ENCODE measurements at places on chromosomes 7 and 10. TPM values are rescaled to one million over a fixed set of nuclear protein-coding genes. Genes with fewer than 3 reads are reported as not detected.

The LBX1 gene
- not detected for total RNA-seq

DNA sequence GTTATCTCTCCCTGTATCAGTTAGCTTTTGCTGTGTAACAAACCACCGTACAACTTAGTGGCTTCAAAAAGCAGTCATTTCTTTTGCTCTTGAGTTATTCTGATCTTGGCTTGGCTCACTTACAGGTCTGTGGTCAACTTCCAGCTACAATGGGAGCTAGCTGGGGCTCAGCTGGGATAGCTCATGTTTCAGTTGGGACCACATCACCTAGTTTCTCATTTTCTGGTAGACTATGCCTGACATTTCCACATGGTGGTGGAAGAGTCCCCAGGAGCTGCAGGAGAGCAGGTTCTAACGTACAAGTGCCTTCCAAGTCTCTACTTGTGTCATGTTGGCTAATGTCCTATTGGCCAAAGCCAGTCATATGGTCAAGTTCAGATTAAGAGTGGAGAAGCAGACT lies 25.8 kb upstream of the PIP4K2A start:
- DNase-seq = no peak

- DNase-seq = no peak
Observed at GRCh38 chr10:112397592-112397991, 23.7 kb downstream of the ACSL5 start.

GRCh38 chr10:45118929-45119328 lies 118.2 kb downstream of the ZNF22 start:
- DNase-seq = no peak

GRCh38 chr10:27439101-27439500 lies 65.0 kb upstream of the RAB18 start:
- DNase-seq = no peak

- DNase-seq = no peak
Observed at GRCh38 chr7:37970211-37970610, 49.8 kb downstream of the EPDR1 start.

GRCh38 chr7:28423918-28424514 lies 11.7 kb downstream of the CREB5 start:
- DNase-seq = no peak

The PPP1R3C gene
- 65.7 TPM for total RNA-seq

GRCh38 chr10:17756557-17757217 lies 4.7 kb downstream of the TMEM236 start:
- DNase-seq = peak; percentile 40

DNA sequence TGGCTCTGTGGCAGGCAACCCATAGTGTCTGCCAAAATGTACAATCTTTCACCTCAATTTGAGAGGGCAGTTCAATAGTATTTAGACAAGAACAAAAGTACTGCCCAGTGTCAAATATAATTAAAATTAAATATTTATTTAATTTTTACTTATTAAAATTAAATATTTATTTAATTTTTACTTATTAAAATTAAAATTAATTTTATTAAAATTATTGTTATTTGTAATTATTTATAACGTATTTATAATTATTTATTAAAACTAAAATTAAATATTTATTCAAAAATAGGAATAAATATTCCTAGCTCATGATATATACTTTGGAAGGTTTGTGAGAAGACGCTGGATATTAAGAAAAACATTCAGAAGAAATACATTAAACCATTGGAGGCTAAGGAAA lies 93.7 kb upstream of the CAV2 start:
- no peak for DNase-seq

The ANXA11 gene
- 88.1 TPM for total RNA-seq

The NRG3 gene
- total RNA-seq = 0.57 TPM

The ADRB1 gene
- total RNA-seq = 1.0 TPM

- no peak for DNase-seq
Observed at GRCh38 chr10:35487336-35488034, 117.7 kb upstream of the GJD4 start.

GRCh38 chr7:141649137-141649864 lies 52.7 kb downstream of the DENND11 start:
- no peak for DNase-seq

DNA sequence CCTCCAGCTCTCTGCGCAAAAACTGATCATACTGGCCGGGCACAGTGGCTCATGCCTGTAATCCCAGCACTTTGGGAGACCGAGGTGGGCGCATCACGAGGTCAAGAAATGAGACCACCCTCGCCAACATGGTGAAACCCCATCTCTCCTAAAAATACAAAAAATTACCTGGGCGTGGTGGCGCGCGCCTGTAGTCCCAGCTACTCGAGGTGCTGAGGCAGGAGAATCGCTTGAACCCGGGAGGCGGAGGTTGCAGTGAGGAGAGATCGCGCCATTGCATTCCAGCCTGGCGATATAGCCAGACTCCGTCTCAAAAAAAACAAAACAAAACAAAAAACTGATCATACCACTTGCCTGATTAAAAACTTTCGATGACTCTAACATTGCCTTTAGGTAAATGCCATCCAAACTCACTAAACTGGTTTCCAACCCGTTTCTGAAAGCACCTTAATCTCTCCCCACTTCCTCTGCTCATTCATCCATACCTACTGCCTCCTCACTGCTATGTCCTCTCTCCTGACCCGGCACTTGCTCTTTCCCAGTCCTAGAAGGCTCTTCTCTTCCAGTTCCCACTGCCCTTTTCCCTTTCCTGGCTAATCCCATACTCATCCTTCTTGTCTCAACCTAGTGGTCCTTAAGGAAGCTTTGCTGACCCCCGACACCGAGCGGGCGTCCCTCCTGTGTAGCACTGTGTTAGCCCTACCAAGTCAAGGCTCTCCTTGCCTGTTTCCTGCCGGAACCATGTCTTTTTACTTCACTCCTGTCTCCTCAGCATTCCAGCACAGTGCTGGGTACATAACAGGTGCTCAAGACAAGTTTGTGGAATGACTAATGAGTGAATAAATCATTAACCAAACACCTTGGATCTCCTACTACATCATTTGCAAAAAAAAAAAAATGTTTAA lies 686 bp upstream of the MIOS start:
- peak; percentile 36 for DNase-seq

DNA sequence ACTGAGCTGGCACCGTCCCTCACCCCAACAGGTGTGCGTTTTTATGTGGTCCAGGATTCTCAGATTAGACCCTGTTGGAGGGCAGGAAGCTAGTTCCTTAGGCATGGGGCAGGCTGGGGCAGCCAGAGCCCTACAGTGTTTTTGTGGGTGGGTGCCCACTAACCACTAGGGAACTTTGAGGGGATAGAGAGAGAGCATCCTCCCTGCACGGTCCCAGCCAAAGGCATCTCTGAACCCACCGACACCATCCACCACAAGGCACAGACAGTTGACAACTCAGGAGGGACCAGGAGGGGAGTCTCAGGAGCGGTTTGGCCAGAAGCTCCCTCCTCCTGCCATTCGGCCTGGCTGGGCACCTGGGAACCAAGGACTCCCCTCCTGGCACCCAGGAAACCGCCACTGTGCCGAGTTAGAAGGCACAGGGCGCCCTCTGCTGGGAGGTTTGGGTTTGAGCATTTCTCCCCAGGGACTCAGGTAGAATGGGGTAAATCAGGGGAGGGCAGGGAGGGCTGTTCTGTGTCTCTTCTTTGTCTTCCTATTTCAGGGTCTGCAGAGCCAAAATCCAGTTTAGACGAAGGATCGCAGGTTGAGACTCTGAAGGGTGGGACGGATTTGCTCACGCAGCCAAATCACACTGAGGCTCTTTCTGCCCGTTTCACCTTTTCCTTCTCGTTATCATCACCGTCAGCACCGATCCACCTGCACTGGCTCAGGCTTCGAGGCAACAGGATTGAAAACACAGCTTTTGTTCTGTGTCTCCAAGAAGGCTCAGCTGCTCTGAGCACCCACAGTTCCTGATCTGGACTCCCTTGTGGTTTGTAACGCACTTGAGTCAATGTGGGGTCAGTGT lies 84.8 kb upstream of the COL13A1 start:
- peak; percentile 79 for DNase-seq

GRCh38 chr7:16616542-16616941 lies 29.0 kb downstream of the ANKMY2 start:
- no peak for DNase-seq

- DNase-seq = no peak
Observed at GRCh38 chr7:144884896-144885295, 49.0 kb upstream of the TPK1 start.

The TFPI2 gene
- 41.5 TPM for total RNA-seq

All from hepatocyte (in vitro differentiated cells).